ENCODE measurements at places on chromosomes 2 and 18.

- peak; percentile 30 for DNase-seq
Observed at GRCh38 chr18:52582516-52582915, 242.5 kb downstream of the DCC start.

DNA sequence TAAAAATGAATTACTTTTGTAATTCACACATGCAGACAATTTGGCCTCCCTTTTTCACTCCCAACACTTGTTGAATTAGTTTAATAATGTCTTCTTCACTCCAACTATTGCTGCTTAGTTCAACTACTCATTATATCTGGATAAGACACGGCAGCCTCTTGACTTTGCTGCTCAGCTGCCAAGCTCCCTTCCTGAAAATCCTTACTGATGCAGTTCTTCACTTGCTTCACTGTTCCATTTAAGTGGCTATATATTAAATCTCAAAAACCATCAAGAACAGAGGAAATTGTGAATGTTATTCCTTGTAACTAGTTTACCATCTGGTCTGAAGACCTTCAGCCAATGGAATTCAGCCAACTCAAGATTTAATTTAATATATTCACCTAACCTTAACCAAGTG is 127.1 kb downstream of the NCOA1 start:
- DNase-seq: no peak

- DNase-seq: no peak
Observed at GRCh38 chr2:231222318-231223000, 24.0 kb downstream of the ARMC9 start.

GRCh38 chr2:218031771-218032257 is 29.0 kb upstream of the TNS1 start:
- DNase-seq: no peak

DNA sequence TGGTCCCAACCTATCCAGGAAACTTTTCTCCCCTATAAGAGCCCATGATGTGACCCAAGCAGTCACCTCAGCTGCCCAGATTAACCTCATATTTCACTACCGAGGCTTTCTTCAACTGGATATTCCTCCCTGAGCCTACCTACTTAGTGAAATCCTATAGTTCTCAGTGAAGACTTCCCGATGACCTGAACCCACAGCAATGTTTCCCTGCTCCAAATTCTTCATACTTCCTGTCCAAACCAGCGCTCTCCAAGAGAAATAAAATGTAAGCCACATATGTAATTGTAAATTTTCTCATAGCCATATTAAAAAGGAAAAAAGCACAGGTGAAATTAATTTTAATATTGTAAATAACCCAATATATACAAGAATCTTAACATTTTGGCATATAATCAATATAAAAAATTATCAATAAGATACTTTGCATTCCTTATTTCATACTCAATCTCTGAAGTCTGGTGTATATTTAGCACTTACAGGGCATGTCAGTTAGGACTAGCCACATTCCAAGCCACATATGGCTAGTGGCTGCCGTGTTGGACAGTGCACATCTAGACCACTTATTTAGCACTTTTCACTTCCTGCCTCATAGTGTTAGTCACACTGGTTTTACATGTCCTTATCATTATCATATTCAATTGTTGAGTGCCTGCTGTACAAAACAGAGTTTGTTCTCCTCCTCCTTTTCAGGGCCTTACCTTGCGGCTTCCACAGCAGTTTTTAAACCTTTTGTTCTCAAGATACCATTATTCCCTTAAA is 1.9 kb upstream of the STAT4 start:
- DNase-seq: no peak

GRCh38 chr2:207372483-207372882 is 157.3 kb upstream of the CREB1 start:
- DNase-seq: no peak

DNA sequence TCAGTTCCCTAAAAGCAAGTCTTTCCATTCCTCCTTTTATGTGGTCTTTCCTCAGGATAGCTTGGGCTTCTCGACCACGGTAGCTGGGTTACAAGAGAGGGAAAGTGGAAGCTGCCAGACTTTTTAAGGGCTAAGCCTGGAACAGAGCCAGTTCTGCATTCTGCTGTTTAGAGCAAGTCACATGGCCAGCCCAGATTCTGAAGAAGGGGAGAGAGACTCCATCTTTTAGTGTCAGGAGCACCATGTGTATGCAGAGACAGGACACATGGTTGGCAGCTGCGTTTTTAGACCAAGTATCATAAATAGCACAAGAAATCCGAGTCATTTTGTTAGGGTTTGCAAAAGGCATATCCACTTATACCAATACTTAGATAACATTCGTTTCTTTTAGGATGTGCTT is 4.7 kb downstream of the HMSD start:
- no peak for DNase-seq

DNA sequence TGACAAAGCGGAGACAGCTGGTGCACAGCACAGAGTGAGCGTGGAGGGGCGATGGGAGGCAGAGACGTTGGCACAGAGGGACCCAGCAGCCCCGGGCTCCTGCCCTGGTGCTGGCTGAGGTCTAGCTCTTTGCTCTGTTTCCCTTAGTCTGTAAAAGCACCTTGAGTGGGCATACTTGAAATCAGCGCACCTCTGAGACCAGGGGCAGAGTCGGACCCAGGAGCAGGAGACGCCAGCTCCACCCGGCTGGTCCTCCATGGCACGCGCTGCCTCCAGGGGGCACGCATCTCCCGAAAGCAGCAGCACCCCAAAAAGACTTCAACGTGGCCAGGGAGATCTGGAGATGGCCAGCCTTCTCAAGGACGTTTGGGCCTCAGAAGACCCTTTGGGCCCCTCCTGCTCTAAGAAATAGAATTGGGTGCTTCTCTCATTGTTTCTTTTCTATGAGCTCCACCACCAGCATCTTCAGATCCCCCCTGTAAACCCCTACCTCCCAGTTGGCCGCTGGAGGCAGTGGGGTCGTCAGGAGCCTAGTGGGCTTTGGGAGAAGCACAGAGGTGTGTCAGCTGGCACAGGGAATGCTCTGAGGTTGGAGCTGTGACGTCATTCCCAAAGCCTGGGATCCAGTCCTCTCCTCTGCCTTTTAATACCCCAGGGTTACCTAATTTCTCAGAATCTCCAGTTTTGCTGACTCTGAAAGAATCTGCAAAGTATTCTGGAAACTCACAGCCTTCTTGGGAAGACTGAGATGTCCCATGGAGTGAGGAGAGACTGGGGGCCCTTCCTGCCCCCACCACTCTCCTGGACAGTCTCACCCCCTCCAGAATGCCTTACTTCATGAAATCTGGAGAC is 58.9 kb downstream of the CIB4 start:
- no peak for DNase-seq

DNA sequence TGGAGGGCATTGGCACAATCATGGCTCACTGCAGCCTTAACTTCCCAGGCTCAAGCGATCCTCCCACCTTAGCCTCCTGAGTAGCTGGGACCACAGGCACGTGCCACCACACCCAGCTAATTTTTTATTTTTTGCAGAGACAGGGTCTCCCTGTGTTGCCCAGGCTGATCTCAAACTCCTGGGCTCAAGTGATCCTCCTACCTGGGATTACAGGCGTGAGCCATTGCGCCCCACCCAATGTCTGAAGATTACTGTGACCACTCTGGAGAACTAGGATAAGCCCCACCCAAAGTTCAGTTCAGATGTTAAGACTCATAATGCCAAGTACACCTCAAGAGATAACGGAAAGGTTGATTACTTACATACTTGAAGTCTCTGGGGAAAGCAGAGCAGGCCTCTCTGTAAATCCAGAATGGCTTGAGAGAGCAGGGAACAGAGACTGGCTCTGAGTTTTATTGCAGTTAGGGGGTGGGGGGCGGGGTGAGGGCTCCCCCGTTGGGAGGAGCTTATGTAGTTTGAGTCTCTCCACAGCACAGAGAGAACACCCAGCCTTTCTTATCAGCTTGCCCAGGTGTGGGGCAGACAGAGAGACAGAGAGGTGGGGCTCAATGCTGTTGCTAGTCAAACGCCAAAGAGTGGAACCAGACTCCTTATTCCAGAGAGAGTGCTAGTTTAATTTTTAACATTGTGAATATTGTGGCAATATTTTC is 26.5 kb upstream of the ERICH2 start:
- DNase-seq: no peak

DNA sequence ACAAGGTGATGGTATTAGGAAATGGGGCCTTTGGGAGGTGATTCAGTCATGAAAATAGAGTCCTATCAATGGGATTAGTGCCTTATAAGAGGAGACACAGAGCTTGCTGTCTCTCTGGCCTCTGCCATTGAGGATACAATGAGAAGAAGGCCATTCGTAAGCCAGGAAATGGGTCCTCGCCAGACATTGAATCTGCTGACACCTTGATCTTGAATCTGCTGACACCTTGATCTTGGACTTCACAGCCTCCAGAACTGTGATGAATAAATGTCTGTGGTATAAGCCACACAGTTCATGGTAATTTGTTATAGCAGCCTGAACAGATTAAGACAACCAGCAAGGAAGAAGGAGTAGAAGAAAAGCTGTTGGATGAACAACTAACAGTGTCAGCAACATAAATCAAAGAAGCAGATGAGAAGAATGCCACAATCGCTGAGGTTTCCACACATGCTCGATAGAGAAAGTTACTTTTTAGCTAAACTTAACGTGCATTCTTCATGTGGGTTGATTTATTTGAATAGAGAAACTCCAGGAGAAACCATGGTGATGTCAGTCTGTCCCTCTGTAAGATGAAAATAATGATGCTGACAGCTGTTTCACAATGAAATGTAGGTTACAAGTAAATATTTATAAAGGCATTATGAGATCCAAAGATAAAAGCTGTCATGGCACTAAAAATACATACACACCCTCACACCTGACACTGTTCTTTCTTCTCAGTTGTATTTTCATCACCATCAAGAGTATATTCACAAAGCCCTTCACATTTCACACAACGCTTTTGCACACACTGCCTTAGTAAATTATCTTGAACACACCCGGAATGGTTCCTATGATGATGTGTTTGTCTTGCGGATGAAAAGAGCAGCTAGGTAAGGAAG is 153.7 kb upstream of the NCK2 start:
- no peak for DNase-seq

GRCh38 chr2:21032338-21033236 is 11.3 kb downstream of the APOB start:
- no peak for DNase-seq

DNA sequence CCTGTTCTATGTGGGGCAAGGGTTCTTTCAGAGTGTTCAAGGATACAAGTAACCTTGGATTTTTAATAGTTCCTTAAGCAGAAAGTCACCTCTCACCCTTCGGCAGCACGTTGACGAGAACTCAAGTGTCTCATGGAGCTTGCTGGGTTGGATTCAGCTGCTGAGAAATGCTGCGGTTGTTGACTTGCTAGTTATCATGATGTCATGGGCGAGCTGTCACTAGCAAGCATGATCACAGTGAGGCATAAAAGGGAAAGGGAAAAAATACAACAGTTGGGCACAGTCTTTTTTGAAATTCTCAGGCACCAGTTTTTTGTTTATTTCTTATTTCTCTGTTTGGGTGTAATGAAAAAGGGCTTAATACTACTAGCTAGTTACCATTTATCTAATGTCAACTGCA is 53.2 kb downstream of the ADCYAP1 start:
- DNase-seq: no peak

GRCh38 chr2:178846458-178846802 is 39.2 kb upstream of the TTN start:
- DNase-seq: peak; percentile 12

- no peak for DNase-seq
Observed at GRCh38 chr2:240645801-240646175, 20.5 kb downstream of the GPR35 start.

GRCh38 chr2:127096280-127096679 is 10.7 kb downstream of the BIN1 start:
- DNase-seq: no peak

GRCh38 chr2:14735696-14736095 is 103.2 kb downstream of the LRATD1 start:
- no peak for DNase-seq
